ENCODE measurements at places on chromosomes 13 and 19.

DNA sequence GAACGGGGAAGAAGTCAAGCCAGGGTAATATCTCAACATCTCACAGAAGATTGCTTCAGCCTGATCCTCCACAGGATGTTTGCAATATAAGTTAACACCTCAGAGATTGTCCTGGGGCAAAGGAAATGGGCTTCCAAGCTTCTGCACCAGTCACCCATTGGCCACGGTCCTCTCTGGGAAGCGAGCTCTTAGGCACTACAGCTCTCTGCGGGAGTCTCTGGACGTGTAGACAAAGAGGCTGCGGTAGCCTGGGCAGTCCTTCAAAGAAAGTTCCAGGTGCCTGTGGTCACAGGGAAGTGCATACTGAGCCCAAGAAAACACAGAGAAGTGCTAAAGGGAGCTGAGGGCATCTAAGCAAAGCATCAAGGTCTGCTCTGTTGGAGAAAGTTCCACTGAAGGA is 805.7 kb downstream of the DIAPH3 start:
- DNase-seq, result no peak

GRCh38 chr13:113656003-113656588 is 1.9 kb downstream of the ATP4B start:
- DNase-seq, result no peak

- DNase-seq, result peak; percentile 51
Observed at GRCh38 chr19:19105365-19106055, 32.8 kb downstream of the TMEM161A start.

DNA sequence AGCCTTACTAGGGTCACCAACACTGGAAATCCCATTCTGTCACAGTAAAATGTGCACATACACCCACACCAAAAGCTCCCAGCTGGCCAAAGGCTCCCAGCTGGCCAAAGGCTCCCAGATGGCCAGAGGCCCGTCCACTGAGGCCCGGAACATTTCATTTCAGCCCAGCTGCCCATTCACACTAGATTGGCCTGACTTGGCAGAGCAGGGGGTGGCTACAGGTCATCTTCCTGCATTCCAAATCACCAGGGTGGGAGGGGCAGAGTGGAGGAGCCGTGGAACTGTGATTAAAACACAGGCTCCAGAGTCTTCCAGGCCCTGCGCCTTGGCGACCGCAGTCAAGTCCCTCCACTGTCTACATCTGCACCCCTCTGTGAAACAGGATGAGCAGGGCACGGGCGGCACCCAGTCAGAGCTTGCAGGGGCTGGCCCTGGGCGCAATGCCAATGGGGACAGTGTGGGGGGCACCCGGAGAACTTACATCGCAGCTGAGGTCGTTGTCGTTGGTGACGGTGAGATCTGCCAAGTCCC is 10.1 kb upstream of the PRKD2 start:
- no peak for DNase-seq

DNA sequence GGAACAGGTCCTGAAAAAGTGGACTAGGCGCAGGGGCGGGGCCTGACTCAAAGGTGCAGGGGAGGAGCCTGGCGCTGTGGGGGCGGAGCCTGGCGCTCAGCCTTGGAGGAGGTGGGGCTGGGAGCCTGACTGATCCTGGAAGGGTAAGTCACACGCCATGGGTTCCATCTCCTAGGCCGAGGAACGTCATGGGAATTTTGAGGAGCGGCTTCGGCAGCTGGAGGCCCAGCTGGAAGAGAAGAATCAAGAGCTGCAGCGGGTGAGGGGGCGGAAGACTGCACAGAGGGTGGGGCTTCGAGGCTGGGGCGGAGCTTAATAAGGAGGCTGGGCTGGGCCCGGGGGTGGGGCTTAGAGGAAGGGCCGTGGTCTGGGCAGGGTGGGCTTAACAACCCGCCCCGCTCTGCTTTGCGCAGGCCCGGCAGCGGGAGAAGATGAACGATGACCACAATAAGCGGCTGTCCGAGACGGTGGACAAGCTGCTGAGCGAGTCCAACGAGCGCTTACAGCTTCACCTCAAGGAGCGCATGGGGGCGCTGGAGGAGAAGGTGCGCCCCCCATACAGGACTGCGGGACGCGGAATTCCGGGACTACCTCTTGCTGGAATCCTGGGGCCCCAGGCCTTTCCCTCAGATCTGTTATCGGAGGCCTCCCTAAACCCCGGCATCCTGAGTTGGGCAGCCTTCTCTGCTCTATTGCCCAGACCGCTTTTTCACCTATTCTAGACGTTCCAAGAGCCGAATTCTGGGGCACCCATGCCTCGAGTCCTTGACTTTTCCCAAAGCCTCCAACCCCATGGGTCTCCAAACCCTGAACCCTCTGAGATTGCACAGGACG is 14.5 kb downstream of the PPFIA3 start:
- DNase-seq, result peak; percentile 66

DNA sequence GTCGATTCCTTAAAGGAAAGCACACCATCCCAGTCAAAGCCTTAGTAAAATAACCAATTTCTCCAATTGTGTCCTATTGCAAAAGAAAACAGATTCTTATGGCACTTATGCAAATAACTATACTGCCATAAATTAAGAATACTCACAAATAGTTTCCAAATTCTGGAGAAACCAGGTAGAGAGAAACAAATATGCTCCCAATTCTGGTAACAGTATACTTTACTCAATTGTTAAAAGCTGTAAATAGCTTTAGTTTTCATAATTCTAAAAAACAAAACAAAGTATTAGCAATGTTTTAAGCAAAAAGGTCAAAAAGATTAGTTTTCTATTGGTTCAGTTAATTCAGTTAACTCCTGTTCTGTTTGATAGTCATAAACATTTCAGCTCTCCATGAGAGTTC is 18.2 kb upstream of the UBAC2 start:
- DNase-seq, result no peak

- DNase-seq, result no peak
Observed at GRCh38 chr19:21566073-21566472, 60.7 kb downstream of the ZNF429 start.

GRCh38 chr13:41954226-41954625 is 6.7 kb downstream of the VWA8 start:
- no peak for DNase-seq

DNA sequence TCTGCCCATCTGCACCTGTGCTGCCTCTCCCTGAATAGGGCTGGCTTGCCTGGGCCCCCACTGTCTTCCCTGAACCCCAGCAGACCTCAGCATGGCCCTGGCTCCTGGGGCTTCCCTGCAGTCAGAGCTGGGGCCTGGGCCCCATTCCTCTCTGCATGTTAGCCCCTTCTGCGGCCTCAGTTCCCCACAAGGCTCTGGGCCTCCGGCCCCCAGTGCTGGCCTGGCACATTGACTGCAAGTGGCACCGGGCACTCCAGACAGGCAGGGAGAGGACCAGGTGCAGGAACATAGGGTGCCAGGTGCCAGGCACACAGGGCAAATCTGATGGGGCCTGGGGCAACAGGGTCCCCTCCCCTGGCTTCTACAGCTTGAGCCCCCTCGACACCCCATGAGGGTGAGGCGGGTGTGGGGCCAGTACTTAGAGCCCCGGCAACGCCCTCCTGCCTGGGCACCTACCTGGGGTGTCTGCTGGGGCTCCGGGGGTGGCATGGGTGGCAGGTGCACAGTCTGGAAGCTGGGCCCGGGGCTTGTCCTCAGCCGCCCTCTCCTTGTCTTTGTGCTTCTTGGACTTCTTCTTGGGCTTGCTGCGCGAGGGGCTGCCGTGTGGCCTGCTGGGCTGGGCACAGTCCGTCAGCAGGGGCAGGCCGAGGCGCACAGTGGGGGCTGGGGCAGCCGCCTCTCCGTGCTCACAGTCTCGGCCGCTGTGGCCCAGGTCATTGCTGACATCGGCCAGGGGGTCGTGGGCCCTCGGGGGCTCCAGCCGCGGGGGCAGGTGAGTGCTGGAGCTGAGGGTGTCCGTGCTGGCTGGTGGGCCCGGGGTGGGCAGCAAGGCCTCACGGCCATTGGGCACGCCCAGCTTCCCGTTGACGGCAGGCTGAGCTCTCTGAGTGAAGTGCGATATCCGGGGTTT is 12.3 kb upstream of the ISYNA1 start:
- no peak for DNase-seq

DNA sequence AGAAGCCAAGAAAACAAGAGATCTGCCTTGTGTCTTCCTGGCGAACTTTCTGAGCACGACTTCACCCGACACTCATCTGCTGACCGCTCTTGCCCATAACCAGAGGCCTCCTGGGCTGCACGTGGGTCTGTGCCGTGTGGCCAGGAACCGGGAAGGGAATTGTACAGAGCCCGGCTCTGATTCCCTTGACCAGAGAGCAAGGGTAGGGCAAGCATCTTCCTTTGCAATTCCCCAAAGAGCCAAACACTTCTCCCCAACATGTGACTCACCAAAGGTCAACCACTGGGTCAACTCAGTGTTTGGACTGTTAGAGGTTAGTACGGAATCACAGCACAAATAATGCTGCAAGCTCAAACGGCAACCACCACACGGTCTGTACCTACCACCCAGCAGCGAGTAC is 48.9 kb downstream of the KLF2 start:
- DNase-seq, result peak; percentile 97

GRCh38 chr19:35306473-35307246 is 14.7 kb downstream of the MAG start:
- no peak for DNase-seq

All from fibroblast of mammary gland (primary cell).